ENCODE measurements at places on chromosomes 6 and 20.

DNA sequence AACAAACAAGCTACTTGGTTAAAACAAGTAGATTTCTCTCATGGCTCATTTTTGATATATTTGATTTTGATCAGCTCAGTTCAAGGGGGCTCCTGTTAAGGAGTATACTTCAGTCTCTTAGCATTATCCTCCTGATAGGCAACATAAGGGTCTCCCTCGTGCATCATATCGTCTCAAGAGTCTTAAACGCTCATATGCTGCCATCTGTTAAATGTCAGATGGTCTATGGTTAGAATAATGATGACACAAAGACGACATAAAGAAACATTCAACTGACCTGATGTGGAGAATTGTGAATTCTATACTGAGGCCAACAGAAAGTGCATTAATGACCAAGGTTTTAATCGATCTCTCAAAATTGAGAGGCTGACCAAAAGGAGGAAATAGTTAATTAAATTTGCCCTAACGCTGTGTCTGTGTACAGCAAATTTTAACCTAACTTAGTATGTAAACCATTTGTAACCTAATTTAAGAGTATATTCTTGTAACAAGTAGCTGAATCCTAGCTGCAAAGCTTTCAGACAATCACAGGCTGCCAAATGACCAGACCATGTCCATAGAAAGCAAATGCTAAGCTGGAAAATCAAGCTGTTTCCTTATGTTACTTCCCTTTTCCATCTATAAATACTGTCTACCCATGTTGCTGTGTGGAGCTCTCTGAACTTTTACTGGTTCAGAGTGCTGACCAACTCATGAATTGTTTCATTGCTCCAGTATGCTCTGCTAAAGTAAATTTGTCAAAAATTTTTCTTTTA lies 1688.5 kb downstream of the GRIK2 start:
- no peak for DNase-seq

DNA sequence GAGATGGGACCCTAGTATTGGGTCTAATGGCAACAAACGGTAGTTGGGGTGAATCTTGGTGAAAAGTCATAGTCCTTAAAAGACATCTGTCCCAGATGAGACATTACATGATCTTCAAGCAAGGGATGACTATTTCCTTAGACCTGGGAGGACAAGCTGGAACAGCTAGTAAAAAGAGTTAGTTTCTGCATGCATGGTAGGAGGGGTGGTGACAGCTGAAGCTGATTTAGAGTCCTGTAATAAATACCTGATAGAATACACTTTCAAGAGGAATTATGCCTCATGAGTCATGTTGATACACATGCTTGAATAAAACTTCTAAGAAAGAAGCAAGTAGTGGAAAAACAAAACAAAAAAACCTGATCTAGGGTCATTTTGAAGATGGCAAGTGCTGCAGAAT lies 247.4 kb downstream of the CD109 start:
- no peak for DNase-seq

- DNase-seq, result no peak
Measured at GRCh38 chr6:46263707-46264086, 92.9 kb upstream of the ENPP5 start.

GRCh38 chr20:50144362-50144761 lies 9.2 kb downstream of the PEDS1 start:
- no peak for DNase-seq

- DNase-seq, result no peak
Measured at GRCh38 chr6:131792091-131792496, 15.7 kb upstream of the ENPP1 start.

- no peak for DNase-seq
Measured at GRCh38 chr6:103554911-103555310, 1304.8 kb downstream of the HACE1 start.

DNA sequence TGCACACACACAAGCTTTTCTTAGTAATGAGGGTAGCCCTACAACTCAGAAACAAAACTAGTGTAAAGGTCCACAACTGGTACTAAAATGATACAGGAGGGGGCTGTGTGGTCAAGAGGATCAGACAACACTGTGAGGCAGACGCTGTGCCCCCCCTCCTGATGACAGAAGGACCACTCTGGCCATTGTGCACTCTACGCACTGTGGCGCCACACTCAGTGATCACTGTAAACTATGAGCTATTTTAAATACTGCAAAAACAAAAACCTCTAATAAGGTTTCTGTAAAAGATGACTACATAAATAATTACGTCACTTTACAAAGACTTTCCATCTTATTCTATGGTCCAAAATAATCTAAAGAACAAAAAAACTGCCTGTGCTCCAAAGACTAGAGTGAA lies 96.1 kb downstream of the SLC23A2 start:
- DNase-seq, result no peak

DNA sequence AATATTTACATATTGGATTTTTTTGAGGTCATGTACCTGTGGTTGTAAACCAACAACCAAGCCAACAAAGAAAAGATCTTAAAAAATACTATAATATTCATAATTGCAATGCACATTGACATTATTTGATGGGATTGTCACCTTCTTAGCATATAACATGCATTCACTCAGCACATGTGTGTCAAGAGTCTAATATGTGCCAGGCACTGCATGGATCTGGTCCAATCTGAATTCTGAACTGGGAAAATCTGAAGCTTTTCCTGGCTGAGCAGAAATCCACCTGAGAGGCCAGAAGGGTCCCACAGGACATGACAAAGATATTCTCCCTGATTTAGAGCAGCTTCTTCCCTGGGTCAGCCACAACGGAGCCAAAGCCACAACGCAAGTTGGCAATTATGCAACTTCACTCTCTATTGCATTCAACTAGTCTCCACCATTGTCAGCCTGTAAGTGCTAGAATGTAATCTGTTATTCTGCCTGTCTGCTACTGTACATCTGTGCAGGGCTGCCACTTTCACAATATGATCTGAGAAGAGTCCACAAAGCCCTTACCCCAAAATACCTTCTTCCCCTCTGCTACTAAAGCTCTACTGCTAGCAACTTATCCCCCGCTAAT lies 17.0 kb upstream of the DDO start:
- no peak for DNase-seq

DNA sequence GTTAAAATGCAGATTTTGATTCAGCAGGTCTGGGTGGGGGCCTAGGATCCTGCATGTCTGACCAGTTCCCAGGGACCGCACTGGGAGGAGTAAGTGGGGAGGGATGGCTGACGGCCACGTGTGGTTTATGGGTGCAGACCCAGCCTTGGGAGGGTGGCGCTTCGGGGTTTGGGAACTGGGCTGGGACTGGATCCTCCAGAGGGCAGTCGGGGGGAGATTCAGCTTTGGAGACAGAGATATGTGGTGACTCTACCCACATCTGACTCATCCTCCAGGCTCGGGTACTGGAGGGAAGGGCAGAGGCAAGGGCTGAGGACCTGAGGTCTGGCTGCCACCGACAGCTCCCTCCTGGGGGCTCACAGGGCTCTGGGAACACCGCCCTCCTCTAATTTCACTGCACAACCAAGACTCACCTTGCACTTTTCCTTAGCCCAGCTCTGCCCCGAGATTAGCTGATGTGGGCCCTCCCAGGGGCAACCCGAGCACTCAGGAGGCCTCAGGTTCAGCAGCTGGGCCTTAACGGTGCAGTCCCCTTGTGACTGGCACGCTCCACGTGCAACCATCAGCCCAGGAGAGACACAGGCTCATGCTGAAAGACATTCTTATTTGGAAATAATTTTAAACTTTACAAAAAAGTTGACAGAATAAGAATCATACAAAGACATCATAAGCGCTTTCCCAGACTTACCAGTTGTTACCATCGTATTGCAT lies 172.8 kb upstream of the PMEPA1 start:
- DNase-seq, result no peak

- DNase-seq, result no peak
Measured at GRCh38 chr6:112701201-112701600, 354.1 kb downstream of the RFPL4B start.

- no peak for DNase-seq
Measured at GRCh38 chr20:1505361-1505760, 14.1 kb upstream of the SIRPB2 start.

GRCh38 chr20:56347628-56348304 lies 11.0 kb upstream of the FAM210B start:
- no peak for DNase-seq

GRCh38 chr6:48110436-48111142 lies 408 bp downstream of the PTCHD4 start:
- no peak for DNase-seq

DNA sequence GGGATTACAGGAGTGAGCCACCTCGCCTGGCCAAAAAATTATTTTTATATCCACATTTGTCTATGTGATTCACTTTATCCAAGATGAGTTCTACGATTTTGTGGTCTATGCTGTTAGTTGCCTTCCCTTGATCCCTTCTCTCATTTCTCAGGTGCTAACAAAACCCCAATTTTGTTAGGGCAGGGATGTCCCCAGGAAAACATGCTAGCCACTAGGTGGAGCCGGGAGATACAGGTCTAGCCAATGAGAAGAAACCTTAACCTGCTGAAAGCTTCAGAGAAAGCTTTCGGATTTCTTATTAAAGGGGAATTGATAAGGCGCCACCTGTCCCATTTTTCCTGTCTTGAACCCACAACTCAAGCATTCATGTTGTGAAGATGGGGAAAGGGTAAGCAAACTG lies 167.4 kb upstream of the OLIG3 start:
- DNase-seq, result no peak

GRCh38 chr6:153216789-153217188 lies 85.7 kb upstream of the RGS17 start:
- no peak for DNase-seq

- DNase-seq, result no peak
Measured at GRCh38 chr6:122871079-122871478, 82.0 kb downstream of the SMPDL3A start.

DNA sequence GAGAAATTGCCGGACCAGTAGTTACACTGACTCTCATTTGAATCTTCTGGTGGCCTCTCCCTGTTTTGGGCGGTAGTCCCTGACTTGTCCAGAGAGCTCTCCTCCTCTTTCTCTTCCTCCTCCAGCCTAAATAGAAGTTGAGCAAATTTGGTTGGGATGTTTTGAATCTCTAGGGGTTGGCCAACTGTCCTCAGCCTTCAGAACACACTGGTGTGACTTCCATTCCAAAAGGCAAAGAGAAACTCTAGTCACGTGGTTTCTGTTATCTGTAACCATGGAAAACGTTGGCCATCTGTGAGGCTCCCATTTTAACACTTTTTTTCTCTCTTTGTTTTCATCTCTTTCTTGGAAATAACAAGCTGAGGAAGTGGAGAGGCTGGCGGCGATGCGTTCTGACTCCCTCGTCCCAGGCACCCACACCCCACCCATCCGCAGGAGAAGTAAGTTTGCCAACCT lies 275.3 kb downstream of the TBC1D7 start:
- no peak for DNase-seq

DNA sequence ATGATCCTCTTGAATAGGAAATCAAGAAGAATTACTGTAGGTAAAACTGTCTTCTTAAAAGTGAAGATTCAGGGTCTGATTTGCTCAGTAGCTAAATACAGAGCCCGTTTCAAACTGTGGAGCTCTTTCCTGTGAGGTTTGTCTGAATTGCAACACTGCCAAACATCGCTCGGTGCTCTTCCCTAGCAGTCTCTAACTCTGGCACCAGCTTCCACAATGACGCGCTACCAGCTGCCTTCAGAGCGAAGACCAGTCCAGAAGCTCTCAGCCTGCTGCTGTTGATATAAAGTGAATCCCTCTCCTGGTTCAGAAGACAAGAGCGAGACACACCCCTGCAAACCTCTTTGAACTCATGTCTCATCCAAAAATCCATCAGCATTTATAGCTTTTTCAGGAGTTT lies 447.0 kb downstream of the LMBRD1 start:
- DNase-seq, result no peak

DNA sequence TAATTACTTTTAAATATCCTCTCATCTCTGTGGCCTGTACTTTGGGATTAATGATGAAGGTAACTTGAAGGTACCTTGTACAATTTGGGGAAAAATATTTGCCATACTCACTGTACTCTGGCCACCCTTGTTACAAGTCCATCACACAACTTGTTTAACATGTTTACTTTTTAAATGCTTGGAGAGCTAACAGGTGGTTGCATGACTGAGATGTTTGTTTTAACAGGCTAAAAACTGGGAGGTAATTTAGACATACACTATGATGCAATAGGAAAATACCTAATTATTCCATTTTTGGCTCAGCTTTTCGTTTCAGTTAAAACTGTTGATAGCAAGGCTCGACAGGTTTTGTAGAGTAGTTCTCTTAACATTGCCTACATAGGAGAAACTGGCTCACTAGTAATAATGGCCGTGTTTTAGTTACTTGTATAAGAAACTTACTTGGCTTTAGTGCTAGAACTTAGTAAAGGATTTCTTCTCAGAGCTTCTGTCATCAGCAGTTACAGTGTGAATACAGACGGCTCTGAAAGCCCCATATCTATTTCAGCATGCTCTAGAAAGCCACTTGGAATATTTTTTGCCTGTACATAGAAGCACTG lies 489.8 kb upstream of the SOX4 start:
- DNase-seq, result no peak

GRCh38 chr6:111973118-111973761 lies 80.7 kb upstream of the CCN6 start:
- peak; percentile 60 for DNase-seq

- DNase-seq, result no peak
Measured at GRCh38 chr6:113450061-113450465, 407.1 kb upstream of the MARCKS start.

GRCh38 chr6:138582573-138582972 lies 83.3 kb upstream of the NHSL1 start:
- no peak for DNase-seq

DNA sequence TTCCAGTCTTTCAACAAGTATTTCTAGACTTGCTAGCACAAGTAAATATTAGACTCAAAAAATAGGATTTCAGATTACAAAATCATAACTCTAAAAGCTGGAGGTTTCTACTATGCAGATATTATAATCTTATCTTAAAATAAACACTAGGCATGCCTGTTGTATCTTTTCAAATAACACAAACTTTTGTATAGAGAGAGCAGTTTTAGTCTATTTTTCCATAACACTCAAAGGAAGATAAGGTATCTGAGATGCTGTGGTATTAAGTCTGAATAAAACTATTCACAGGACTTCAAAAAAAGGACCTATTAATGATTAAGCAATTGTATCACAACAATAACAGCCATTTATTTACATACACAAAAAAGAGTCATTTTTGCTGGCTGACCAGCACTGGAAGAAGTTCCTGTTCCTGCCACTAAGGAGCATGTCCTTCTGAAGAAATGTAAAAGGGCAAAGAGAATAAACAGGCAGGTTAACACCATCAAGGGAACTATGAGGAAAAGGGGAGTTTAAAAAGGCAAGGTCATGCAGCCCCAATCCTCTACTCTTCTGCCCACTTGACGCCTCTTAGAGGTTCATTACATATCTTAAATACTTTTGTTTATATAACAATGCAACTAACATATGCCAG lies 39.4 kb downstream of the REPS1 start:
- DNase-seq, result no peak

- DNase-seq, result no peak
Measured at GRCh38 chr6:144377586-144378210, 92.6 kb downstream of the UTRN start.

DNA sequence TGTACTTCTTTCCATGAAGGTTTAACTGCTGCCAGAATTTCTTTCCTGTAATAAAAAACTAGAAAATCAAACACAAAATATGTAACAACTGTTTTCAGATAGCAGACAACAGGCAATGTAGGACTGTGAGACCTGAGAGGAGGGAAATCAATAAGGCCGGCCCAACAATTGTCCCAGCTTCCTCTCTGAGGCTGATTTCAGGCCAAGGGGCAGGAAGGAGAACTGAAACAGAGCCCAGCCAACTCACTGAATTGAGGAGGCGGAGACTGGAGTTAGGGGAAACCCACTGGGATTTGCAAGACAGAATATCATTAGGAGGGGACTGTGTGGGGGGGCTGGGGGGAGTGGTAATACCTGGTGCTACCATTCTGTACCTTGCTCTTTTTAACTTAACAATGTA lies 42.2 kb downstream of the FLRT3 start:
- DNase-seq, result no peak
